ENCODE measurements at places on chromosomes 3 and 15.

- H3K36me3 ChIP-seq: no peaks in the 10 kb centered on the region
- H3K4me3 ChIP-seq: no peak overlapping the region
- no peak overlapping the region for H3K27ac ChIP-seq
Measured at GRCh38 chr15:35827141-35827540, 281.2 kb upstream of the DPH6 start.

DNA sequence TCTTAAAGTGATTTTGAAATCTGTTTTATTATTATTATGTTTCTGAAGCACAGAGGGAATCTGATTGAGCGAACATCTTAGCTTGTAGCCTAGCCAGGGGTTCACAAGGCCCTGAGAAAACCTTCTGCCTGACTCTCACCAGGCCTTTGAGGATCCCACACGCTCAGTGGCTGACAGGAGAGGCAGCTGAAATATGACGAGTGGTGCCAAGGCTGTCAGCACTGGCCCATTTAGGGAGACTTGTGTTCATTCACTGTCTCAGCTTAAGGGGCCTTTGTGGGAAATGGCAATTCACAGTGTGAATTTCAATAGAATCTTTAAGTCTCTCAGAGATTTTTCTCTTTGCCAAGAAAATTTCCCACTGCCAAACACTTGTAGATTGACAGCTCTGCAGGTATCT is 770.9 kb downstream of the TUSC7 start:
- DNase-seq: no peak
- no peaks in the 10 kb centered on the region for H3K36me3 ChIP-seq
- no peaks in the 10 kb centered on the region for H3K27me3 ChIP-seq
- H3K4me1 ChIP-seq: no peaks in the 10 kb centered on the region
- H3K27ac ChIP-seq: no peak overlapping the region
- H3K4me3 ChIP-seq: no peak overlapping the region

DNA sequence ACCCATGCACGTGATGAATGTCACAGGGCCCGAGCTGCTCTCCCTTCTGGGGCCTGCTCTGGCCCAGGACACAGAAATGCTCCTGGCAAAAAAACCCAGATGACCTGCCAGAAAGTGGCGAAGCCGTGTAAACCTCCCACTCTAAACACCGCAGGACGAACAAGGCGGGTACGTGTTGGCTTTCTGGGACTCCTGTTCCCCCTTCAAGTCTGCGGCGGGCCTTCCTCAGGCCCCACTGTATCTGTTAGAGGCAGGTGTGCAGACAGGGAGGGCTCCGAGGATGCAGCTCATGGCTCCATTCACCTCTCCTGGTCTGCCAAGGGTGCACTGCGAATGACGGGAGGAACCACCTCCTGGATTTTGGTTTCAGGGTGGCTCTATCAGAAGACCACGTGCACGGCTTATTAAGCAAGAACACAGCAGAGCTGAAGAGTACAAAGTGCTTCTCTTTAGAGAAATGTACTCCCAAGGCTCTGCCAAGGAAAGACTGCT is 173.8 kb downstream of the ADAMTS17 start:
- H3K4me3 ChIP-seq: no peak overlapping the region
- no peaks in the 10 kb centered on the region for H3K36me3 ChIP-seq
- DNase-seq: no peak
- no peaks in the 10 kb centered on the region for H3K27me3 ChIP-seq
- no peaks in the 10 kb centered on the region for H3K4me1 ChIP-seq

DNA sequence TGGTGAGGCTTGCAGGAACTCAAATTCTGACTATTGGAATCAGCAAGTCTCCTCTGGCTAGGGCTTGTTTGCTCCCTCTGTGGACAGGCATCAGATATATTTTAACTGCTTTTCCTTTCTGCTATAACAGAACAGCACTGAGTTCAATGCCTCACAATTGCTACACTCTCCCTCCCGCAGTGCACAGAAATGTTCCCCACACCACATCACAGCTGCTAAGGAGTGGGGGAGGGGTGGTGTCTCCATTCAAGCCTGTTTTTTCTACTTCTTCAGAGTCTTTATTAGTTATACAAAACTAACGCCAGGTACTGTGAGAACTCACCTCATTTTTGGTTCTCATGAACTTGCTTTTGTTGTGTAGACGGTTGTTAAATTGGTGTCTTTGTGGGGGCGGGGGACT is 68.5 kb downstream of the BCHE start:
- no peak overlapping the region for H3K4me3 ChIP-seq
- H3K4me1 ChIP-seq: peaks cover 11% of the 10 kb centered on the region

DNA sequence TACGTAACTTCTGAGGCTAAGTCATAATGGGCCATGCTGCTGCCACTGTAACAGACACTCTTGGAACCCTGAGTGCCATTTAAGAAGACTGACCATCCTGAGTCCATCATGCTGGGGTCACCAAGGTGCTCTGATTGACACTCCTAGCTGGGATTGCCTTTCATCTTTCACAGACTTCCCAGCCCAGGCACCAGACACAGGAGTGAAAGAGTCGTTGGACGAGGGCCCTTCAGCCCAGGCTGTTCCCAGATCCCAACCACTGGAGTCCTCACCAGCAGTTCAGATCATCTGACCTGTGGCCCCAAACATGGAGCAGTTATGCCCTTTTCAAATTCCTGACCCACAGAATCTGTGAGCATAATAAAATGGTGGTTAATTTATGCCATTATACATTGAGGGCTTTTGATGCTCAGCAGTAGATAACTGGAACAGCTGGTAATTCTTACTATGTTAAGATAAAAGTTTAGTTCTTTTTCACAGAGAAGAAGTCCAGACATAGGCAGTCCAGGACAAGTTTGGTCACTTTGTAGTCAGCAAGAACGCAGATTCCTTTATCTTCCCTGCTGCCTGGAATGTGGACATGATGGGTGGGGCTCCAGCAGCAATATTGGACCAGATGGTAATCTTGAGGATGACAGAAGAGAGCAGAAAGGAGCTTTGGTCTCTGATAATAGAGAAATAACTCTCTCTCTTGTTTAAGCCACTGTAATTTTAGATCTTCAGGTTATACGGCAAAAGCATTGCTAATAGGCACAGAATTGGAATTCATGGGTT is 7.3 kb upstream of the EHD4 start:
- no peak overlapping the region for H3K4me3 ChIP-seq
- no peaks in the 10 kb centered on the region for H3K4me1 ChIP-seq
- no peak overlapping the region for H3K27ac ChIP-seq
- H3K36me3 ChIP-seq: no peaks in the 10 kb centered on the region

DNA sequence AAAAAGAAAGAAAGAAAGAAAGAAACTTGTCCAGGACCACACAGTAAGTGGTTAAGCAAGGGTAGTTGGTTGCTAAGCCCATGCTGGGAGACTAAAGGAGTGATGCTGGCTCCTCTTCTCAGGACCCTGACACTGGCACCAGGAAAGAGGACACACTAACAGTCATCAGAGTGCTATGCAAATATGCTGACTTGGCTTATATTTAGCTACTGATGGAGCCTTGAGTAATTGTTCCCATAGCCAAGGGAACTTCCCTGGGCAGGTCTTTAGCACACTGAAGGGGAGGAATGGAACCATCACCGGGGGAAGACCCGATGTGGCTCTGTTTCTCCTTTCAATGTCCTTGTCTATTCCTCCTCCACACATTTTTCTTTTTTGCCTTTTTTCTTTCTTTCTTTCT is 6.2 kb downstream of the TMEM40 start:
- DNase-seq: no peak
- H3K4me1 ChIP-seq: peaks cover 29% of the 10 kb centered on the region
- H3K36me3 ChIP-seq: peaks cover 6% of the 10 kb centered on the region

GRCh38 chr15:92883163-92883875 is 16.8 kb upstream of the CHD2 start:
- peaks cover 13% of the 10 kb centered on the region for H3K27me3 ChIP-seq
- peaks cover 42% of the 10 kb centered on the region for H3K4me1 ChIP-seq
- H3K27ac ChIP-seq: peak overlapping the region; percentile 94
